Activated CD4-positive, alpha-beta T cell treated with anti-CD3 and anti-CD28 coated beads, Interleukin-2, amount 50 U/mL, for 48 hours (primary cell): ENCODE measurements at places on chromosomes 5 and 9.

DNA sequence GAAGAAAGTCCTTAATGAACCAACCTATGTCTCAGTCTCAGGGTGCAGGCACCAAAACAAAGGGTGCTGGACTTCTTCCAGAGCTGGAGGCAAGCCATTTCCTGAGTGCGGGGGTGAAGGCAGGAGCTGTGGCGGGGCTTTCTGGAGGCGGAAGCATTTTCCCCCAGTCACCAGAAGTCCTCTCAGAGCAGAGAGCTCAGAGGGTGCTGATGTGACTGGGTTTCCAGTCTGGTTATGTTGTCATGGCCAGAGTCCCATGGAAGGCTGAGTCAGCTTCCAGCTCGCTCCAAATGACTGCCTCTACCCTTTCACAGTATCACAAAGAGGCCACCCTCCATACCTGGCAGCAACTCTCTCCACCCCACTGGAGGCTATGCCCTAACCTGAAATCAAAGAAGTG is 86.0 kb downstream of the TRPC7 start:
- no peak for DNase-seq

GRCh38 chr9:588981-589380 is 252.5 kb upstream of the DMRT1 start:
- no peak for DNase-seq

- no peak for DNase-seq
These were observed 77.7 kb downstream of the EFNA5 start for GRCh38 chr5:107593009-107593408.

GRCh38 chr9:109134167-109134578 is 14.4 kb upstream of the TMEM245 start:
- DNase-seq, result no peak

DNA sequence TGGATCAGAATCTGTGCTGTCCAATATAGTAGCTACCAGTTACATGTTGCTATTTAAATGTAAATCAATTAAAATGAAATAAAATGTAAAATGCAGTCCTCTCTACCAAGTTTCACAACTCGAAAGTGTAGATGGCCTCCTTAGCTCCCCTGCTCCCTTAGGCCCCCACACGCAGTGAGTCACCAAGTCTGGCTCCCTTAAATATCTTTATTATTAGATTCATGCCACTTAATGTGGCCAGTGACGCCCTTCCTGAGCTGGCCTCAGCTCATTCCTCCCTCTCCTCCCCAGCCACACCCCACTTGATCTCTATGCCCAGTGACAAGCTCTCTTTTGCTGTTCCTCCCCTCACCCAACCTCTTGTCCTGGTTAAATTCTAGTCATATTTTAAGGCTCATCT is 88.4 kb upstream of the DNAH5 start:
- no peak for DNase-seq

DNA sequence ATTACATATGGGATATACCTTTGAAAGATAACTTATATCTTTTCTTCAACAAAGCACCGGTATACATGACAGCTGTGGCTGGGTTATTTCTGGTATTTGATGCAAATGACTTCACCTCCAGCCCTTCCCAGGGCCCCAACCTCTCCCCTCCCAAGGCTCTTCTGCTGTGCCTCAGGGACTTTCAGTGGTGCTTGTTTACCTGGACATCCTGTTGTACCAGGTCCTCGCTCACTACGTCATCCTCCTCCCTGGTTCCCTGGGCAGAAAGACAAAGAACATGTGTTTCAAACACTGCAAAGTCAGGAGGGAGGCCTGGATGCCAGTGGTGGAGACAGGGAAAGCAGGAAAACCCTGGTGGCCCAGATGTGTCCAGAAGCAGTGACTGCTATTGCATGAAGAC is 23.4 kb downstream of the ANXA6 start:
- DNase-seq, result no peak

DNA sequence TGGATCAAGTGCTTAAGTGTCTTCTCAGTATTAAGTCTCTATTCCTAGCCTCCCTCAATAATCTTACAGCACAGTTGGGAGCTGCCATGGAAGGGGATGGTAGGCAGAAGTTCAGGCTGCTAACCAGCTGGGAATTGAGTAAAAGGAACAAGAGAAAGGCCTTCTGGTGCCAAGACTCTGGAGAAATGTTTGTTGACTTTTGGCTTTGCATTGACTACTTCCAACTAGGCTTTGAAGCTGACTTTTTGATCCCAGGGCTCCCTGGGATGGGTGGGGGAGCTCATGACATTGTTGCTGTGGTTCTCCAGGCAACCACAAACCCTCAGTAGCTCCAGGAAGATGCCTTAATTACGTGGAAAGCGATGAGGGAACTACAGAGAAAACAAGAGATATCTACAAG is 85.2 kb upstream of the HTR4 start:
- DNase-seq, result no peak

DNA sequence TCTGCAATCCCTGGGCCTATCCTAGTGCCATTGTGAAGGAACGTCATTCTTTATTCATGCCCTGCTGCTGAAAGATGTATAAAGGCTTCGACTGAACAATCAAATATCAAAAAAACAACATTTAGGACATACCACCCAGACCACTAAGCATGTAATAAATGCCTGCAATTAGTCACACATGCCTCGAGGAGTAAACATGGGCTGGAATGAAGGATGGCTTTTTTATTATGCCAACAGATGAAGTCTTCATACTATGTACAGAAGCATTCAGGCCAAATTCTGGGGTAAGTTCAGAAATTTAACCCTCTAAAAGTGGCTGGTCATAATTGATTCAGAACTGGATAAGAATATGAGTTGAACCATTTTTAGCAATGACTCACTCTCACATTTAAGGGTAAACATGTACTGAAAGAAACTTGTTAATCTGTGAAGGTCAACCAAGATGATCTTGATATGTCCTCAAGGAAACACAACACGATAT is 38.1 kb downstream of the FAM240B start:
- DNase-seq, result no peak

GRCh38 chr5:177421062-177421798 is 5.2 kb upstream of the GRK6 start:
- no peak for DNase-seq

DNA sequence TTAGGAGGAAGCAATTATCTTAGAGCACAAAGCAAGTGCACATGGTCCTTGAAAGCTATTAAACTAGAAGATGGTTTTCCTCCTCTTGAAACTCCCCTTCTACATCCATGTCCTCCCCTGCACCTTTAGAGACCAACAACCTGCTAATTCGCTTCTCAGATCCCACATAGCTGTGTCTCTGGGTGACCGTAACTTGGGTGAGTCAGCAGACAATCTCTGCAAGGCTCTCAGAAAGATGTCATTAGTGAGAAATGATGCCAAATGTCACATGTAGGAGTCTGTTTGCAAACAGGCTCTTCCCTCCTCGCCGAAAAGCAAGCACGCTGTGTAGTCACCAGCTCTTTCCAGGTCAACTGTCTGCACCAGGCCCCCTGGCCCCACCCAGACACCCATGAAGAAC is 291.8 kb downstream of the SLIT3 start:
- DNase-seq, result no peak

DNA sequence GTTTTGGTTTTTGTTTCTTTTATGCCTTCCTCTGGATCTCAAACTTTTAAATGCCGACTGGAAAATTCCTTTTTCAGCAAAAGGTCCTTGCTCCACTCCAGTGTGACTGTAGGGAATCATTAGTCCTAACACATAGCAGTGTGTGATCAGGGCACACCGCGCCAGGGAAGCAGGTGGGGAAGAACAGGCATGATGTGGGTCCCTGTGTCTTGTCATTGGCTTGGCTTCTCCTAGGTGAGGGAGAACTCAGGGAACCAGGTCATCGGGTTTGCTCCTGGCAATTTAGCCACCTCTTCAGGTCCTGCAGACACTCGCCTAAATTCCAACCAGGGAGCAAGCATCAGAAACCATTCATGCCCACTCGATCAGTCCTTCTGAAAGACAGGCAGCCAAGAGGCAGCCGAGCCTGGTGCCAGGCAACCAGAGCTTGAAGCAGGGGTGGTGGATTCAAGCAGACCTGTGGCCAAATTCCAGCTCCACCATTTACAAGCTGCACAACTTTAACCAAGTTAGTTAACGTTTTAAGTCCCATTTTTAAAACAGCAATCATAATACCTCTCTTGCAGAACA is 514.2 kb downstream of the BNC2 start:
- no peak for DNase-seq

GRCh38 chr9:21506626-21507482 is 24.7 kb upstream of the IFNE start:
- no peak for DNase-seq

DNA sequence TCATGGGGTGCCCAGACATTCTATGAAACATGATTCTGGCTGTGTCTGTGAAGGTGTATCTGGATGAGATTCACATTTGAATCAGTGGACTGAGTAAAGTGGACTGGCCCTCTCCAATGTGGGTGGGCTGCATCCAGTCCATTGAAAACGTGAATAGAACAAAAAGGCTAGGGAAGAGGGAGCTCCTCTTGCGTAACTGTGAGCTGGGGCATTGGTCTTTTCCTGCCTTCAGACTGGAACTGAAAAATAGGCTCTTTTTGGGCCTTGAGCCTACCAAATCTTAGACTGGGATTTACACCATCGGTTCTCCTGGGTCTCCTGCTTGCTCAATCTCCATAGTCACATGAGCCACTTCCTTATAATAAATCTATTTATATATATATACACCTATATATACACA is 170.1 kb downstream of the SPOCK1 start:
- no peak for DNase-seq

- DNase-seq, result no peak
These were observed 1.2 kb downstream of the PDLIM7 start for GRCh38 chr5:177496070-177496726.

GRCh38 chr5:132547269-132547668 is 3.9 kb upstream of the IL5 start:
- DNase-seq, result no peak

DNA sequence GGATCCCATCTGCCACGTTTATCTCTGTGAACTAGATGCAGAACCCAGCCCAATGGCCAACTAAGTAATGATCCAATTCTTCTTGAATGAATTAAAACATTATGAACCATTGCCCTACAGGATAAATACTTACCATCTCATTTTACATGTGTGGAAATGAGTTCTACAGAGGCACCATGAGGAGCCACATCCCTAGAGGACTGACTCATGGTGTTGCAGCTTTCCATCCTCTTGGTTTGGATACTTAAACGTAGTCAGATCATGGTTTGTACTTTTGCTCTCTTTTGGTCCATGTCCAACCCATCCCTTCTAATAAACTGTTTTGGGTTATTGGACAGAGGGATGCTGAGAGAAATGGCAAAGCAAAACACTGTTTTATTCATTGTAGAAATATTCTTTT is 484.8 kb downstream of the EBF1 start:
- no peak for DNase-seq

- DNase-seq, result no peak
These were observed 140.1 kb downstream of the FBXL7 start for GRCh38 chr5:15640116-15640515.

DNA sequence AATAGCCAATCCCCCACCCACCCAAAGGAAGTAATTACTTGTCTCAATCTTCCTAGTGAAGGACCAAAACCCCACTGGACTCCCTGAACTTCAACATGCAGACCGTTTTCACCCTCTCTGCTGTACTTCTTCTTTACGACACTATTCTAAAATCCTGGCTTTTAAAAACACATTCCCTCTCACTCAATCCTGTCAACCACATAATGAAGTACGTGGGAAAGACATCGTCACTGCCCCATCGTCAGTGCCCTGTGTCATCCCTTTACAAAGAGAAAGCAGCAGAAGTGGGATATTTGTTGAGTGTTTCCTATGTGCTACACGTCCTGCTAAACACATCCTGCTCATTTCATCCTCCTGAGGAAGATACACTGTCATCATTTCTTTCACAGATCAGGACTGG is 54.2 kb downstream of the MAPKAP1 start:
- no peak for DNase-seq

DNA sequence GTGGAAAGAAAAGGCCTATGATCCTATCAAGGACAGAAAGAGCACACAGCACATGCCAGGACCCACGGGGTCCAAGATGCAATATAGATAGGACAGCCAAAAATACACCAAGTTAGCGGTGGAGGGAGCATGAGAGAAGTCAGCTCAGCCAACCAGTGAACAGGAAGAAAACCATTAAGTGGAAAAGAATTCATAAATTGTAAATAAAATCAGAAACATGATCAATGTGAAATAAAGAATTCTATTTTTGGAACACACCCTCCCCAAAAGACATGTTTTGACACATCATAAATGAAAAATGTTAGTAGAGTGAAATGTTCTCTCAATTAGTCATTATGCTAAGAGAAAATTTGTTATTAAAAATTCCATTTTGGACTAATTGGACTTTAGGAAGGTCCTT is 35.6 kb downstream of the ATPSCKMT start:
- DNase-seq, result no peak

DNA sequence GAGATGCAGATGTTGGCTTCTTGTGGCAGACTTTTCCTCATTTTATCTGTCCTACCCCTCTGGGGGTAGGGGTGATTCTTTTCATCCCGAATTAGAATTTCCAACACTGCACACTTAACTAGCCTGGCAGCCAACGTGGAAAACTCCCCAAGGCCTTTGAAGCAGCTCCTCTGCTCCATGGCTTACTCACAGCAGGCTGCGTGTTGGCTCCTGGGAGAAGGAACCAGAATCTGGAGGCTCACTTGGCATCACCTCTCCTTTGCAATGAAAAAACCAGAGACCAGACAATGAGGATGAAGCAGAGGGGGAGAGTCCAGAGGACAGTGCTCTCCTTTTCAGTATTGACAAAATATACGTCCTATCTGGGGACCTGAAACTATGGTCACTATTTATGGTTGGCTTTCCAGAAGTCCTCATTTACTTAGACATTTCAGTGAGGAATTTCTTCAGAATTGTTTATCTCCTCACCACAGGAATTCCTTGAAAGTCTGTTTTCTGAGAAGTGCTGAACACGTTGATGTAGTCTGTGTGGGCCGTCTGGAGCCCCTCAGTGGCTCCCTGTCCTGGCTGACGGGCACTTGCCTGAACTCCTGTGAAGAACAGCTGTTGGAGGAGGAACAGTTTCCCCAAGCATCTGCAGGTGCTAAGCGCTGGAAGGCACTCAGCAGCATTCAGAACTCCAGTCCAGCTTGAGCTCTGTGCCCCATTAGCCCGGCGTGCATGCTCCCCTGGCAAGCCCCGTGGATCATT is 231.3 kb downstream of the RFK start:
- no peak for DNase-seq

- DNase-seq, result peak; percentile 62
These were observed 19.9 kb upstream of the TMEM250 start for GRCh38 chr9:136138566-136138965.

DNA sequence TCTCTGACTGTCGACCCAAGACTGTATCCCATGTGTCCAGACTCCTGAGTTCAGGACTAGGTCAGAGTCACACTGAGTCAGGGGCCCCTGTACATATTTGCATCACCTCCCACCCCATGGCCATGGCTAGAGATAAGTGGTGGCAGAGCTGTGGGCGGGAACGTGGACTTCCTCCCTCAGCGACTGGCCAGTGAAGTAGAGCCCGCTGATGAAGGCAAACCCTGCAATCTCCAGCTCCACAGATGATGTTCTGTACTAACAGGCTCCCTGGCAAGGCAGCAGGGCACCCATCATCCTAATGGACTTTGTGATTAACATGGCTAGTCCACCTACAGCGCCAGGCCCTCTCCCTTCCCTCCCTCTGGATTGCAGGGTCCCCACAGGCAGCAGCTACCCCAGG is 110.5 kb upstream of the LRRTM2 start:
- DNase-seq, result no peak
